Right hindlimb (tissue), 1 donor: ENCODE measurements at places on chromosomes 3 and 15.
A peak's percentile ranks its signal among the peaks of the same experiment; 100 is the strongest.

DNA sequence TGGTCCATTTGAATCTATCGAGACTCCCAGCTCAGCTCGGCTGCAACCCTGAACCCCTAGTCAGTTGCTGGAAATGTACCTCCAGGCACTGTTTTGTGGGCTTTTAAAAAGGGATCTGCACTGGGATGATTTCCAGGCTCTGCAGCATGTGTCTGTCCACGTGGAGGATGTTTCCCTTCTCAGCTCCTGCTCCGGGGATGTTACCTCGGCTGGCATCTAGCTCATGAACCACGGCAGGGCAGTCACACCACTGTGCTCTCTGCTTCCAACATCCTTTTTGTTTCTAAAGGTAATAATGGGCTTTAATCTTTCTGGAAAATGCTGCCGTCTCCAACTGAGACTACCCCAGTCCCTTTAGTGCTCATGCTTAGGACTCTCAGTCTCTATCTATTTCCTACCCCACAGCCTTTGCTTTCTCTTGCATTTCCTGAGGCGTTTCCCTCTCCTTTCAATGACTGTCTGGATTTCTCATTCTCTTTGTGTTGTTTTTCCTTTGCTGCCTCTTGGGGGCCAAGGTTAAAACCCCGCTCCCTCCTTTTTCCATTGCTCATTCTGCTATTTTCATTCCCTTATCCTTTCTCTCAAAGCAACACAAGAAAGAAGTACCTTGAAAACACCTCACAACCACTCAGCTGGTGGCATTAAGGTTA, 42.9 kb upstream of the AKAP13 start:
- DNase-seq: peak; percentile 36

- DNase-seq: no peak
Observed at GRCh38 chr3:158509891-158510290, 61.1 kb upstream of the MLF1 start.

DNA sequence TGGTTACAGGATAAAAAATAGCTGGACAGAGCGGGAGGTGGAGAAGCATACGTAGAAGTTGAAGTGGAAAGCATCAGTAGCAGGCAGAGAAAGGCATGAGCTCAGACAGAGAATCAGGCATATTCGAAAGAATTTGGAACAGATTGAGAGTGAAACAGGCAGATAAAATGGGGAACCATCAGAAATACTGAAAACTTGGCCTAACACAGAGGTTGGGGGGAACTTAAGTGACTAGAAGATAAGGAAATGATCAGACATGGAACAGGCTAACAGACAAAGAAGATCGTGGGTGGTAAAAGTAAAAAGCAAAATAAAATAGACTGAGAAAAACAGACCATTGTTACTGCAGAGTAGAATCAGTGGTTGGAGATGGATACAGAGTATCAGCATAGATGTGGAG, 32.9 kb downstream of the GTF2E1 start:
- DNase-seq: no peak

GRCh38 chr3:192253138-192253887, 474.0 kb downstream of the FGF12 start:
- DNase-seq: no peak

GRCh38 chr3:36943601-36944000, 1.3 kb downstream of the TRANK1 start:
- no peak for DNase-seq

- DNase-seq: no peak
Observed at GRCh38 chr3:63231643-63232042, 46.5 kb upstream of the SYNPR start.
